NCI-H2029 treated with DMSO at 0.1 percent for 48 hours (cell line): ENCODE measurements at places on chromosomes 12 and 14.

DNA sequence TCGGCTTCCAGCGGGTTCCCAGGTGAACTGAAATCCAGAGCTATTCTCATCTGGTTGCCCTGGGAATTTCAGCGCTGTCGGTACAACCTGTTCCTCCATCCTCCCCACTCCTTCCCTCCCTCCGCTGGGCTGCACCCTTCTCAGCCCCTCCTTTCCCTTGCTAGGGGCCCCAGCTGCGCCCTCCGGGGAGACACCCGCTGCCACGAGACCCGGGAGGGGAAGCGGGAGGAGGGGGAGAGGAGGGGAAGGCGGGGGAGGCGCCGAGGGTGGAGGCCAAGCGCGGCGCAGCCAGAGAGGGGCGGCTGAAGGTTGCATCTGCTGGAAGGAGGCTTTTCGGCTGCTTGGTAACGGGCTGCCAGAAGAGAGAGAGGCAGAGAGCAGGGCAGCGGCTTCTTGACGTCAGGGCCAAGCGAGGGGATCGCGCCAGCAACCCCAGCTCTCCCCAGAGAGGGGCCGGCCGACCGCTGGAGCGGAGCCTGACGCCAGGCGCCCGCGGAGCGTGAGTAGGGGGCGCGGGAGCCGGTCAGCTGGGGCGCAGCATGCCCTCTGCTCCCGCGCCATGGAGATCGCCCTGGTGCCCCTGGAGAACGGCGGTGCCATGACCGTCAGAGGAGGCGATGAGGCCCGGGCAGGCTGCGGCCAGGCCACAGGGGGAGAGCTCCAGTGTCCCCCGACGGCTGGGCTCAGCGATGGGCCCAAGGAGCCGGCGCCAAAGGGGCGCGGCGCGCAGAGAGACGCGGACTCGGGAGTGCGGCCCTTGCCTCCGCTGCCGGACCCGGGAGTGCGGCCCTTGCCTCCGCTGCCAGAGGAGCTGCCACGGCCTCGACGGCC, at the start of gene KCNA5:
Gene KCNA5 (plus strand): TSS at position 291 of the 831 bp plus-strand sequence. CDS start 269 bp downstream, at position 560.
- no peak for DNase-seq

DNA sequence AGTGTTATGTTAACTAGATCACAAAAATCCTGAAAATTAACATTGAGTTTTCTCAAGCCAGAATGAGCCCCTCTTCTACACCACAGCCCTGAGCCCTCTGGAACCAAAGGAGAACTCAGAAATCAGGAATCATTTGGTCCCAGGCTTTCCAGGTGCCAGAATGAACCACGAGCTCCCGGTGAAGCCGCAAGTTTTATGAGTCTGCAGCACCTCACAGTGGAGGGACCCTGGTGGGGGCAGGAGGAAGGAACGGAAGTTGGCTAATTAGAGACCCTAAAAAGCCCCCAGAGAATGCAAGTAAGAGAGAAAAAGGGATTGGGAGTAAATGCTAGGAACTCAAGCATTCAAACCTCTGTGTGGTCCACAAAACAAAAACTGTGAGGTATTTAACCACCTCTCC, 52.9 kb upstream of the BCL2L14 start:
- DNase-seq = no peak

- no peak for DNase-seq
Observed at GRCh38 chr12:30823156-30823699, 68.5 kb upstream of the CAPRIN2 start.

DNA sequence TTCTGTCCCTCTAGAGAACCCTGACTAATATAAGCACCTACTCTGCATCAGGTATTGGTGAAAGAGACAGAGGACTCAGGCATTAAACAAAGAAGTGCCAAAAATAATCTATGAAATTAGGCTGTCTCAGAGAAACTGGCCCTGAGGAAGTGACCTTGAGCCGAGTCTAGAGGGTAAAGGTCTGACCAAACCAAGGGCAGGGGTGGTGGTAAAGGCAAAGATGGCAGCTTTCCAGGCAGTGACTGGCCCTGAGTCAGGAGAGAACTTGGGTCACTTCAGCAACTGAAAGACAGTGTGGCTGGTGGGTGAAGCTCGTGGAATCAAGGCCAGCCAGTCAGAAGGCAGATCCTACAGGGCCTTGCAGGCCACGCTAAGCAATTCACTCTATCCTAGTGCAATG, 30.6 kb downstream of the CDKL1 start:
- DNase-seq = no peak

- peak; percentile 50 for DNase-seq
Observed at GRCh38 chr14:39315859-39316444, 82.2 kb downstream of the MIA2 start.

DNA sequence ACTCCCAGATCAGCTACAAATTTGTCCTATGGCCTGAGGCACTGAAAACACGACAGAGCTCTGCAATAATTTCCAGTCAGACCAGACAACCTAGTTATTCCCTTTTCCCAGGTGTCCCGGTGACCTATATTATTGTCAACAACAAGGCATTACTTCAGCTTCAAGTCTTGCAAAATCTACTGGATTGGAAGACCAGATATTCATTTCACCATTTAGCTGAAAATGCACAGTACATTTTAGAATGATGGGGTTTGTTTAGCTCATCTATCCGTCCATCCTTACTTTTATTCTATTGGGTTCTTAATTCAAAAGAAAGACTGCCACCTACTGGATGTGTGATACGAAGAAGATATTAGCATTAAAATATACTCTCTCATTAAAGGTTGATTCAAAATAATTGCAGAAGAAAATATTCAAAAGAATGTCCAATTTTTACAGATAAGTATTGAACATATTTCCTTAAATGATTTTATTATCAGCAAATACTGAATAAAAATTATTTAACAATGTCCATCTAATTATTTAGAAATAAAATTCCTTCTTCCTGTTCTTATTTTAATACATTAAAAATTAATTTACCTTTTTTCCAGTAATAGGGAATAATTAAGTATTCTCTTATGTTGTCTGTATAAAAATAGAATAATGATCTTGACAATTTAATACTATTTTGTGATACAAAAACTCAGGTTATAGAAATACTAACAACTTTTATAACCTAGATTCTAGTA, 244.9 kb upstream of the LRIG3 start:
- DNase-seq = peak; percentile 31

GRCh38 chr14:33369972-33370371, 431.3 kb downstream of the NPAS3 start:
- no peak for DNase-seq

DNA sequence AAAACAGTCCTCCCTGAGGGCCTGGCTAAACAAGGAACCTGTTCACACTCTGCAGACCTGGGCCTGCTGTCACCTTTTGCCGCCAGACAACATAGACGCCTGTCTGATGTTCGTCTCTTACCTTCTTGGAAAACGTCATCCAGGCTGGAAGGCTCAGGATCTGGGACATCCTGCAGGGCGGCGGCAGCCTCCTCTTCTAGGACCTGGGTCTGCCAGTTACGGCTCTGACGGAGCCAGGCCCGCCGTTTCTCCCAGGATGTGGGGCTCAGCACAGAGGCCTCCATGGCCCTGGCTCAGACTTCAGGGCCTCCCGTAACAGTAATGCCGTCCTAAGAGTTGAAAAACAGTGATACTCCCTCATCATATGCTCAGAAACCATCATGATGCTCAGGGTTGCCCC, 10.3 kb downstream of the TESPA1 start:
- DNase-seq = no peak

- no peak for DNase-seq
Observed at GRCh38 chr12:49821373-49822287, 6.6 kb downstream of the NCKAP5L start.

DNA sequence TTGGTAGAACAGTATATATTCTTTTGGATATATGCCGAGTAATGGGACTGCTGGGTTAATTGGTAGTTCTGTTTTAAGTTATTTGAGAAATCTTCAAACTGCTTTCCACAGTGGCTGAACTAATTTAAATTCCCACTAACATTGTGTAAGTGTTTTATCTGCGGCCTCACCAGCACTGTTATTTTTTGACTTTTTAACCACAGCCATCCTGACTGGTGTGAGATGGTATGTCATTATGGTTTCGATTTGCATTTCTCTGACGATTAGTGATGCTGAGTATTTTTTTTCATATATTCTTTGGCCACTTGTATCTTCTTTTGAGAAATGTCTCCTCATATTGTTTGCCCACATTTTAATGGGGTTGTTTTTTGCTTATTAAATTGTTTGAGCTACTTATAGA, 357.4 kb downstream of the C12orf50 start:
- DNase-seq = no peak

DNA sequence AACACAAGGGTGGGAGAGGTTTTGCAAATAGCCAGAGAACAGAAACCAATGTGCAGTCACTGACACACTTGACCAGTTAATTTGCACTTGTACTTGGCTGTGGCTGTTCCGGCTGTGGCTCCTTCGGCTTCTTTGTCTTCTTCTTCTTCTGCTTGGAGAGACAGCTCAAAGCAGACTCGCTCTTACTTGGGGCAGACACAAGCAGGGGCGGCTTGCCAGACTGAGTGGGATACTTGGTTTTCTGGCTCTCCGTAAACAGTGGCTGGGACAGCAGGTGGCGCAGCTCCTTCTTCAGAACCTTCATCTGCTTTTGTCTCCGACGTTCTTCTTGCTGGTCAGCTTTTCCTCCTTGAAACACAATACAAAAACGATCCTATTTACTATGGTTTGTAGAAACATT, 25.0 kb downstream of the OTUB2 start:
- DNase-seq = no peak

DNA sequence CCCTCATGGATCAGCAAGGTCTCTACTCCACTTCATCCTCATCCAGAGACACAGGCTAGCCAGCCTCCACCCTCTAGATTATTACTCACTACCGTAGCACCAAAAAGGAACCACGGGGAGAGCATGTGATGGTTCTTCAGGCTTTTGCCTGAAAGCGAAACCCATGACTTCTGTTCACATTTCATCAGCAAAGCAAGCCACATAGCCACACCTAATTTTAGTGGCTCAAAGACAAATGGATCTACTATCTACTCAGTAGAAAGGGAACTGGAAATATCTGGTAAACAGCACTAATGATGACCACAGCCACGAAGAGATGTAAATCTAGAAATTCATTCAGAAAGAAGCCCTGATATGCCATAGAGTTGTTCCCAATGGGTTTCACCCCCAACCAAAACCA, 51.4 kb downstream of the VCPKMT start:
- no peak for DNase-seq

DNA sequence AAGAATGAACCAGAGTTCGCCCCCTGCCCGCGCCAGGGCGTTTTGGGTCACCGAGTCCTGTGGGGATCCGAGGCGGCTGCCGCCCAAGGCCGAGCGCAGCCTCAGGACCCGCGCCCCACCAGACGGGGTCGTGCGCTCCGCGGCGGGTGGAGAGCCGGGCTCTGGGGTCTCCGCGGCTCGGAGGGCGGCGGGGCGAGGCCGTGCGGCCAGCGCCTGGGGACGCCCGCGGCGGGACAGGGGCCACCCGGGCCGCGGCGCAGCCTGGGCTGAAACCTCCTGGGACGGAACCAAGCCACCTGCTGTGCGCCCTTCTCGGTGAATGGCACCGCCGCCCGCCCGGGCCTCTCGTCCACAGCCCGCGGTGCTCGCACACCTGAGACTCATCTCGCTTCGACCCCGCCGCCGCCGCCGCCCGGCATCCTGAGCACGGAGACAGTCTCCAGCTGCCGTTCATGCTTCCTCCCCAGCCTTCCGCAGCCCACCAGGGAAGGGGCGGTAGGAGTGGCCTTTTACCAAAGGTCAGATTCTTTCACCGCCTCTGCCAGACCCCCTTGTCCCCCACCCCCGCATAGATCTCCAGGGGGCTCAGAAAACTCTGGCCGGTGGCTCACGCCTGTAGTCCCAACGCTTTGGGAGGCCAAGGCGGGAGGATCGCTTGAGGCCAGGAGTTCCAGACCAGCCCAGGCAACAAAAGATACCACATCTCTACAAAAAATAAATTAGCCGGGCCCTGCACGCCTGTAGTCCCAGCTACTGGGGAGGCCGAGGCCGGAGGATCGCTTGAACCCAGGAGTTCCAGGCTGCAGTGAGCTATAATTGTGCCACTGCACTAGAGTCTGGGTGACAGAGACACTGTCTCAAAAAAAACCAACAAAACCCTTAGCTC, 901 bp downstream of the B3GNT4 start:
- DNase-seq = no peak

GRCh38 chr14:75018694-75019093, 16.0 kb downstream of the EIF2B2 start:
- DNase-seq = no peak
